Non-pigmented ciliary epithelial cell (primary cell): ENCODE measurements at places on chromosomes 7 and 10.
A peak's percentile ranks its signal among the peaks of the same experiment; 100 is the strongest.

GRCh38 chr10:22644222-22644621 lies 70.2 kb downstream of the PIP4K2A start:
- no peak for DNase-seq

DNA sequence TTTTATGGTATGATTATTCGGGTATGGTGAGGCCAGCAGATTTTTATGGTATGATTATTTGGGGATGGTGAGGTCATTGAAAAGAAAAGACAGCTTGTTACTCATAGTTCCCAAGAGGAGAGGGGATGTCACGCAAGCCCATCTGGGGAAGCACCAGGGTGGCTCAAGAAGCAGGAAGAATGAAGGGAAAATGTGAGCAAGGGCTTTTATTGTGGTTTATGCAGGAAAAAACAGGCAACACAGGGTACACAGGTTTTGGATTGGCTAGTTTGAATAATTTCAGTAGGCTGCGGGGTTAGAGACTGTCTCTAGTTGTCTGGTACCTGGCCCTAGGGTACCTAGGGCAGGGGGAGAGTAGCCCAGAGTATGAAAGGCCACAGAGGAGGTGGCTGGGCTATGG lies 26.8 kb upstream of the DGKI start:
- DNase-seq, result no peak

GRCh38 chr7:106795084-106795876 lies 69.8 kb upstream of the PIK3CG start:
- no peak for DNase-seq

- DNase-seq, result no peak
These were observed 165.2 kb downstream of the PTEN start for GRCh38 chr10:88028654-88029053.

- DNase-seq, result no peak
These were observed 154.4 kb downstream of the PRKAG2 start for GRCh38 chr7:151722533-151722932.

GRCh38 chr10:79005126-79005810 lies 63.5 kb upstream of the ZMIZ1 start:
- DNase-seq, result no peak

DNA sequence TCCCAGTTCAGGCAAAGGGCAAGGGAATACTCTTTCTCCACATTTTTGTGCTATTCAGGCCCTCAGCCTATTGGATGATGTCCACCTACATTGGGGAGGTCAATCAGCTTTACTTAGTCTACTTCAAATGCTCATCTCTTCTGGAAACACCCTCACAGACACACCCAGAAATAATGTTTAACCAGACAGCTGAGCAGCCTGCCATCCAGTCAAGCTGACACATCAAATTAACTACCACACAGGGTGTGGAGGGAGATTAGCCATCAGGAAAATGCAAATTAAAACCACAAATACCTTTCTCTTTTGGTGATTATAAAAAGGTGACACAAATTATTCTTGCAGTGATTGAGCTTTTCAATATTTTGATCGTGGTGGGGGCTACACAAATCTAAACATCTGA lies 74.7 kb upstream of the FZD8 start:
- no peak for DNase-seq

- no peak for DNase-seq
These were observed 143.8 kb downstream of the MAPK8 start for GRCh38 chr10:48450233-48450740.

- no peak for DNase-seq
These were observed 34.4 kb upstream of the GRID1 start for GRCh38 chr10:86400705-86401587.

- DNase-seq, result no peak
These were observed at the start of gene ELFN1 for GRCh38 chr7:1669954-1670893. TSS of gene ELFN1 (plus strand) at chr7:1670277. CDS start at chr7:1744597, 74,320 bp downstream.

DNA sequence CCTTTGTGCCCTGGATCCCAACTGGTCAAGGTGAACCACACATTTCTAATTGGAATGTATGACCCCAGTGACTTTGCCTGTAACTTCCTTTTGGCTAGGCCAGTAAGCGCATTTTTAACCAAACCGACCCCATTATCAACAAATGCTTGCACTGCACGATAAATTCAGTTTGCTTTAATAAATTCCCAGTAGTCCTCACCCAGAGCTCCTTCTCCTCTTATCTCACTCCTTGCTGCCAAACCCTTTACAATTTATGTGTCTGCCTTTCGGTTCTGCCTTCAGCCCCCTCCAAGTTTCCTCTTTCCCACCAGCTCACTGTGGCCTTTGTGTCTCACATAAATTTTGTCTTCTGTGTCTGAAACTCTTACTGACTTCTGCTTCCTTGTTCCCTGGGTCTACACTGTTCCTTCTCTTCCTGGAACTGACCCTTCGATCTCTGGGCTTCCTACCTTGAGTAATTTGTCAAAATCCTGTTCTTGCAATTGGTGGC lies 59.0 kb downstream of the TBXAS1 start:
- no peak for DNase-seq

GRCh38 chr7:74481458-74482196 lies 27.9 kb downstream of the GTF2IRD1 start:
- no peak for DNase-seq

DNA sequence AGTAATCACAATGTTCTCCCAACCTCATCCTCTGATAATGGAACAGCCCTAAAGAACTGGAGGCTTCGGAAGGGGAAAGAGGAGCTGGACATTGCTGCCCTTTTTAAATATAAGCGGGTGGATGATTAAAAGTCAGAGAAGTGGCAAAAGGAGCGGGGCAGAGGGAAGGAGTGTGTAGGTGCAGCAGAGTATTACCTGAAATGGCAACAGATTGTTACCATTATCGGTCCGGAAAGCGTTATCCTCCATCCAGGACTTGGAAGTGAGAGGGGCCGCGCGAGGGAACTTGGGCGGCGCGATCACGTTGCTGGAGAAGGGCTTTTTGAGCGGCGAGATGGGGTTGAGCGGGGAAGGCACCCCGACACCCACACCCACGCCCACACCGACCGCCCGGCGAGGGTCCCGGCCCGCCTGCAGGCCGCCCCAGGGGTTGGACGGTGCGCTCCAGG lies 51.7 kb downstream of the CPEB3 start:
- DNase-seq, result no peak

DNA sequence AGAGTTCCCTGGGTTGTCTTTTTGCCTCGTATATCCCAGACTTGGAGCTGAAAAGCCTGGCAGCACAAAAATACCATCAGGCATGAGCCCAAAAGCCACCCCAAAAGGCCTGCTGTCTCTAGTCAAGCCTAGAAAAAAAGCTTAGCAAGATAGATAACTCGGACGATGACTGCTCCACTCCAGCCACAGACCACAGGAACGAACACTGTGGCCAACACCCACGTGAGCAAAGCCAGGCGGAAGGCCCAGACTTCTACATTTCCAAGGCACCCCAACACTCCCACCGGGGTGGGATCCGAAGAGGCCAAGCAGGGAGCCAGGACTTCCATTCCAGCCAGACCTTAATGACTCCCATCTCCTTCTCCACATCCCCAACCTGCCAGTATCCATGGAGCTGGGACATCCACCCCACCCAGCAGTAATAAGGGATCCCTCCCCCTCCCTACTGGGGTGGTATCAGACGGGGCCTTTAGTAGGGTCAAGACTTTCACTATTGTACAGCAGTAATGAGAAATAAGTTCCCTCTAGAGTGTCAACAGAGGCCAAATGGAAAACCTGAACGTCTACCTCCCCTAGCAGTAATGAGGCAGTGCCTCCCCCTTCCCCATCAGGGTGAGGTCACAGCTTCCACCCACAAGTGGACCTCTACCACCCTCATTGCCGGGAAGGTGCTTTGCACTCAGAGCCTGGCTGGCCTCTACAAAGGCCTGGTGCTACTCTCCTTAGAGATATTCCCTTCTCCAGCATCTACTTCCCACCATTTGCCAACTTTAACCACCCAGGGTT lies 23.0 kb downstream of the PRLHR start:
- DNase-seq, result no peak

GRCh38 chr7:100017300-100017699 lies 1.9 kb downstream of the ZKSCAN1 start:
- DNase-seq, result no peak

GRCh38 chr7:158863611-158864506 lies 7.5 kb downstream of the DYNC2I1 start:
- no peak for DNase-seq

GRCh38 chr7:155955367-155955635 lies 143.0 kb upstream of the SHH start:
- DNase-seq, result no peak

- no peak for DNase-seq
These were observed 108.4 kb downstream of the HIPK2 start for GRCh38 chr7:139669106-139670061.

GRCh38 chr10:99119258-99119748 lies 116.3 kb downstream of the HPSE2 start:
- no peak for DNase-seq

GRCh38 chr10:52668024-52668423 lies 104.6 kb downstream of the MBL2 start:
- DNase-seq, result no peak

DNA sequence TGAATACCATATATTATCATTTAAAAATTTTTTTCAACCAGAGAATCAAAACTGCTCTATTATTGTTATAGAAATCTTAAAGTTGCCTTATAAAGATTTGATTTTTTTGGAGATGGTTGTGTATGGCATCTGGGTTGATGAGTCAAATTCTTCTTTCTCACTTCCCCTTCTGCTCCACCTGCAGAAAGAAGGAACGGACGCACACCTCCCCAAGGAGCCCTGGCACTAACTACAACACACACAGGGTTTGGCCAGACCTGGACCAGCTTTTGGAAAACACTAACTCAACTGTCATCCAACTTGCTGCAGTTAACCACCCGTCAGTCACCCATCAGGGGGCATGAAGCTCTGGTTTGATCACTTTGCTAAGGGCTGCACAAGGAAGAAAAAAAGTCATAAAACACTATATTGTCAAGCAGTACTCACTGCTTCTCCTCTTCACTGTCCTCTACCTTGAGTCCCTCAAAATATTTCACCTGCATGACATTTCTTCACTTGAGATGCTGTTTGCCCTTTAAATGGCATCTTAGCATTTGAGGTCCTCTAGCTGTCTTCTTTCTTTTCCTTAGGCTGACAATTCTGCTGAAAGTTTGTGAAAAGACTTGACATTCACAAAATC lies 266.7 kb upstream of the PHF14 start:
- no peak for DNase-seq

GRCh38 chr10:6669269-6669859 lies 89.3 kb upstream of the PRKCQ start:
- no peak for DNase-seq

DNA sequence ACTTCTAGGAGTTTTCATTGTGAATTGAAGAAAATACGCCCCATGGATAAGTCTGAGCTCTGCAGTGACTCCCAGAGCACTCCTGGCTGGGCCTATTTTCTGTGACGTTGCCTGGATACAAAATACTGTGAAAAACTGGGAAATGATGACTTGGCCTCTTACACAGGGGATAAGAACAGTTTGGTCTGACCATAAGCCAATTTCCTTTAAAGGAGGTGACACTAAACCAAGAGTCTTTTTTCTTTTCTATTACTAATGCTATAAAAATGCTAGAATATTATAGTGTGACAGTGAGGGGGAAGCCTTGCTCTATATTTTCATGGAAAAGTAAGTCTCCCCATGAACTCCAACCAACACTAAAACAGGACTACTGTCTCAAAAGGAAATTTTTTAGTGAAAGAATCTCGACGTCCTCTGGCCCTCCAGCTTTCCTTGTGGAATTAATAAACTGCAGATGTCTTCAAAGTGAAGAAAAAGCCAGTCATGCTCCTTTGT lies 45.5 kb downstream of the MYOF start:
- peak; percentile 95 for DNase-seq

- no peak for DNase-seq
These were observed 15.6 kb downstream of the SNX10 start for GRCh38 chr7:26307226-26307625.

DNA sequence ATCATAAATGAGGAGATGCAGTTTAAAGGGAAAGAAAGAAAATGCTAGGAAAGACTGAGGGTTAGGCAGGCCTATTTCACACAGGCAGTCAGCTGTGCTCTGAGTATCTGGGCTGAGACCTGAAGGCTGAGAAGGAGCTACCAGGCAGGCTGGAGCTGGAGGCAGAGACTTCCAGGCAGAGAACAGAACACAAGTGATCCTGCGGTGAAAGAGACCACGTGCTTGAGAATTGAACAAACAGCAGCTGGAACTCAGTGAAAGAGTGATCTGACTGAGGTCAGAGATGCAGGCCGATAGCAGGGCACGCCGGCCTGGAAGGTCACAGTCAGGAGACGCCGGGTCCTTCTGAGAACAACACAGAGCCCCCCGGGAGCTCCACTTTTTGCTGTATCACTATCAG lies 147.8 kb downstream of the ADAM12 start:
- no peak for DNase-seq

GRCh38 chr10:83983578-83984255 lies 155.6 kb upstream of the GHITM start:
- DNase-seq, result no peak

- DNase-seq, result no peak
These were observed 249.0 kb downstream of the TNS3 start for GRCh38 chr7:47332681-47333553.

GRCh38 chr10:66625709-66626590 lies 299.9 kb upstream of the LRRTM3 start:
- DNase-seq, result no peak

DNA sequence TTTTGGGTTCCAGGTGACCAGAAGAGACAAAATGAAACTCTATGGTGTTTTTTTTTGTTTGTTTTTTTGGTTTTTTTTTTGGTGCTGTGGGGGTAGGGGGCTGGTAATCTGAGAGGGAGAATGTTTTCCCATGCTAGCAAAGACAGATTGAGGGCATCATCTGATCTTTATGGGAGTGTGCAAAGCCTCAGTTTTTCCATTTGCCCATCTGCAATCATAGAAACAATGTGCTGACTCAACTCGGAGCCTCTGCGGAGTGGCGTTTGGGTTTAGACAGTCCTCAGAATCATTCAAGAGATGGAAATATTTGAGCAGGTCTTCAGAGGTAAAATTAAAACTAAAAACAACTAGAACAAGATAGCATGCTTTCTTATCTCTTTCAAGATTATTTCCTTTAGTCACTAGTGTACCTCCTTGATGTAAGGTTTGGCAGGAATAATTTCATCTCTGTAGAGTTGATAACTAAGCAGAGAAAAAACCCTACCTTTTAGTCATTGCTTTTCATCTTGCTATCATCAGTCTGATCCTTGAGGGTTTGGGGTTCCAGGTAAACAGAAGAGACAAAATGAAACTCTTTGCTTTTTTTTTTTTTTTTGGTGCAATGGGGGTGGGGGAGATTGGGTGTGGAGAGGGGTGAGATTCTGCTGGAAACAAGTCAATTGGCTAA lies 18.0 kb downstream of the CNNM2 start:
- no peak for DNase-seq

DNA sequence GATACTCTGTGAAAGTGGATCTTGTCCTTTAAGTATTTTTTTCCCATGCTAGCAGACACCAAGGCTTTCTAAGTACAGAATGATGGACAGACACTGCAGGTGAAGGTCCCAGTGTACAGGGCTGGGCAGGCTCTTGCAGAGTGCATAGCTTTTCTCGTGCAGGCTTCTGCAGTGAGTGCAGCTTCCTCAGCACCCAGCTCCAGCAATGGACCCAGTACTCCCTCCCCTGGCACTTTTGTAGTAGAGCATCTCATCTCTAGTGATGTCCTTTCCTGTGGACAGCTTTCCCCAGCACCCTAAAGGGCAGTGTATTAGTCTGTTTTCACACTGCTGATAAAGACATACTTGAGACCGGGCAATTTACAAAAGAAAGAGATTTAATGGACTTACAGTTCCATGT lies 104.3 kb downstream of the CUL2 start:
- DNase-seq, result no peak
